ENCODE measurements at places on chromosomes 11 and 22.
A peak's percentile ranks its signal among the peaks of the same experiment; 100 is the strongest.

DNA sequence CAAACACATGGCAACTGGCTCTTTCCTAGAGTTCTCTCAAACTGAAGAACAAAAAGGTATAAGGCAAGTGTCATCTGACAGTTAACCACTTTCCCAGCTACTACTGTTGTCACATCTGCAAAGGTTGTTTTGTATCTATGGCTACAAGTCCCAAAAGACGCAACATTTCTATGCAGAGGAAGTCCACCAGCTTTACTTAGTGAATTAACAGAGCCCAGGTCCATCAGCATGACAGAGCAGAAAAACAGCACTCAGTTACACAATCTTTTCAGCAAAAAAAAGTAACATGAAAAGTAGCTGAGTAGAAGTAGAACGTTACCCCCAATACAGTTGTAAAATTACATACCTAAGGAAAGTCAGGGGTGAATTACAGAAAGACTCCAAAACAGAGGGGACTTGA is 12.1 kb downstream of the CPSF7 start:
- no peak for DNase-seq

GRCh38 chr22:28024422-28024888 is 105.4 kb upstream of the PITPNB start:
- DNase-seq = no peak

DNA sequence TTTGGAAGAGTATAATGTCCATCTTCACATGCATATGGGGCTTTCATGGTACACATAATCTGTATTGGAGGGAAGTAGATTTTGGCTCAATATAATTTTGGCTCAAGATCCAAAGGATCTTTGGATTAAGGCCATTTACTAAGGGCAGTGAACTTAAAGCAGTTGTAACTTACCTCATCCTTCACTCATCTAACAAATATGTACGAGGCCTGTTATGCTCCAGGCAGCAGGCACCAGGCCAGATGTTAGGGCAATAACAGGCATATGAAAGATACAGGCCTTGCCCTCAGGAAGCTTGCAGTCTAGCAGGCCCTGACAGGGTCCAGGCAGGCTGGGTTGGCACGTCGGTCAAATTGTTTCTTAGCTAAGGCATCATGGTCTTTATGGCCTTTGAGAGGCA is 44.6 kb downstream of the LIF start:
- DNase-seq = no peak

DNA sequence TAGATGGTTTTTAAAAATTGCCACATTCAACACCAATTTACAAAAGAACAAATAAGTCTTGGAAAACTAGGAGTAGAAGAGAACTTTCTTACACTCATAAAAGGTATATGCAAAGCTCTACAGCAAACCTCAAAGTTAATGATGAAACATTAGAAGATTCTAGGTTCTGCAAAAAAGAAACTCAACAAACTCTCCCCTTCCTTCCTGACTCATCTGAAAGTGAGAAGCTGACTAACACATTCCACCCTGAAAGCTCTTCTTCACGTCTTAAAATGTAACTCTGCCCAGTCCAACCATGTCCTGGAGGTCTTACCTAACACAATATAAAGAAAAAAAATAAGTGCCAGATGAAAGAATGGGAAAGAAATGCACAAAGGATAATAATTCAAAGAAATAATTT is 218.9 kb upstream of the ISX start:
- no peak for DNase-seq

GRCh38 chr11:66289548-66290329 is 796 bp upstream of the YIF1A start:
- DNase-seq = no peak

- no peak for DNase-seq
These were observed 560.0 kb downstream of the INSC start for GRCh38 chr11:15674756-15675155.

- DNase-seq = peak; percentile 47
These were observed 24.1 kb upstream of the CHKA start for GRCh38 chr11:68145120-68145866.

DNA sequence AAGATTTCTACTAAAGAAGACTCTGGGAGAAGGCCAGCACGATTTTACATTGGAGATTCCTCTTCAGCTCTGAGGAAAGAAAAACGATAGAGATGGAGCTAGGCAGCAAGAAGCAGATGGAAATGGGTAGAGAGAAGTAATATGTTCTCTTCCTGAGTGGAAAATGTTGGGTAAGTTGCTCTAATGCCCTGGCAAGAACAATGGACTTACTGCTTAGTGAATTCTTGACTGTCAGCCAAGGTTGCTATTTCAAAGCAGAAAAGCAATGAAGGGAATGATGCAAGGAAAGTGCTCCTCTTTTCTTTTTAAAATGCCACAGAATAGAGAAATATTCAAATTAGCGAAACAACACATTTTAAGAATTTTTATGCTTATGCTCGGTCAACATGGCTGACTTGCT is 38.4 kb upstream of the CWF19L2 start:
- no peak for DNase-seq

DNA sequence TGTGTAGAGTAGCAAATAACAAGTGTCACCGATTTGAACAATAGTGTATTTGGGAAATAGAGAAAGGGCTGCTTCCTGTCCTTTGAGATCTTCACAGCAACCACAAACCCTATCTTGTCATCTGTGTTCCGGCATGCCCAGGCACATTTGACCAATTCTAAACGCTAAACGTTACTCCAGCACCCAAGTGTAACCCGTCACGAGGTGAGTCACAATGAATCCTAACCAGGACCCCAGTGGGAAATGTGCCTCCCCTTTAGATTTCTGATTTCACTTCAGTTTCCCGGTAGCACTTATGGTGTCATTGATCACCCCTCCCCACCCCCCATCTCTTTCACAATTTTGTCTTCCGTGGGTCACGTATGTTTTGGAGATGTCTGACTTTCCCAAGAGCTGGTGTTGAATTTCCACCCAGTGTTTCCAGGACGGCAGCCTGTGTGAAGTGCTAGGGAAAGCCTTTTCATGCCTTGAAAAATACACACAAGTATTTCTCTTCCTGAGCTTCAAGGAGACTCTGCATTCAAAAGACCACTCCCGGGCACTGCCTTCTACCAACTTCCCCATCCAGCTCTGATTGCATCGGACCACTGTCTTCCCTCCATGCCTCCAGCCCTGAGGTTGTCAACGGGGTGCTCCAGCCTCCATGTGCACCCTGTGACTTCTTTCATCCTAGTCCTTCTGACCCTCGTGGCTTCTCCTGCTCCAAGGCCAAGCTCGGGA is 10.5 kb upstream of the C11orf24 start:
- no peak for DNase-seq

DNA sequence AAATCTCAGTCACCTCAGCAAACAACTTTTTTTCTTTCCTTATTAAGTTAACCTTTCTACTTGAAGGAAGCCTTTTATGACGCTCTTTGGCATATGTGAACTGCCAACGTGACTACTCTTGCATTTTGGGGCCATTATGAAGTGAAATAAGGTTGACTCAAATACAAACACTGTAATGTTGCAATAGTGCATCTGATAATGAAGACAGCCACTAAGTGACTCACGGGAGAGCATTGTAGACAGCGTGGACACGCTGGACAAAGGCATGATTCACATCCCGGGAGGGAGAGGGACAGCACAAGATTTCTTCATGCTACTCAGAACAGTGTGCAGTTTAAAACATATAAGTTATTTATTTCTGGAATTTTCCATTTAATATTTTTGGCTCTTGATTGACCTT is 560.8 kb downstream of the ETS1 start:
- peak; percentile 31 for DNase-seq

- DNase-seq = peak; percentile 58
These were observed 11.7 kb downstream of the RASD2 start for GRCh38 chr22:35552196-35552842.

DNA sequence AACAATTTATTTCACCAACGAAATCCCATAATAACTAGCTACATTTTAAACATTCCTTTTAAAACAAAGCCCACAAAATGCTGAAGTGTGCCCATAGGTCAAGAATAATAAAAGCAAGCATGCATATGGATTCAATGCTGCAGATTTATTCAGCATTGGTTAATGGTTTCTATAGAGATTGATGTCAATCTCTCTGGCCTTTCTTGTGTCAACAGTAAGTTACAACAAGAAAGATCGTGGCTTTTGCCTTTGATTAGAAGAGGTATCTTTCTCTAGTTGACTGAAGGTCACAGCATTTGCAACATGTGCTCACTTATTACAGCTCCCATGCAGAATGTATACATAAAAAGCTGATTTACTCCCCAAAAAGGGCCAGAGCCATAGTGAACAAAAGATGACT is 1.4 kb upstream of the SOX6 start:
- no peak for DNase-seq

DNA sequence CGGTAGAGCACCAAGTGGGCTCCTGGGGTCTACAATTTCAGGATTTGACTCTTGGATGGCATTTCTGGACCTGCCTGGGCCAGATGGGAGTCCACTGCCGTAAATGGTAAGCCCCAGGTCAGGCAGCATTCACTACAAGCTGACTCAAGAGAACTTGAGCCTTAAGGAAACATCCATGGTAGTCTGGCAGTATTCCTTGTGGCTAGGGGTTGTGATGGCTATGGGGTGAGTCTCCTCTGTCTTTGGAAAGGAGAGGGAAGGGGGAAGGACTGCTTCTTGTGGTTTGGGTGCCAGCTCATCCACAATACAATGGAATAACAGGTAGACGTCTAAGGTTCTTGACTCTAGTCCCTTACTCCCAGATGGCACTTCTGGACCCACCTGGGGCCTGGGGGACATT is 32.3 kb upstream of the POU2AF2 start:
- no peak for DNase-seq

DNA sequence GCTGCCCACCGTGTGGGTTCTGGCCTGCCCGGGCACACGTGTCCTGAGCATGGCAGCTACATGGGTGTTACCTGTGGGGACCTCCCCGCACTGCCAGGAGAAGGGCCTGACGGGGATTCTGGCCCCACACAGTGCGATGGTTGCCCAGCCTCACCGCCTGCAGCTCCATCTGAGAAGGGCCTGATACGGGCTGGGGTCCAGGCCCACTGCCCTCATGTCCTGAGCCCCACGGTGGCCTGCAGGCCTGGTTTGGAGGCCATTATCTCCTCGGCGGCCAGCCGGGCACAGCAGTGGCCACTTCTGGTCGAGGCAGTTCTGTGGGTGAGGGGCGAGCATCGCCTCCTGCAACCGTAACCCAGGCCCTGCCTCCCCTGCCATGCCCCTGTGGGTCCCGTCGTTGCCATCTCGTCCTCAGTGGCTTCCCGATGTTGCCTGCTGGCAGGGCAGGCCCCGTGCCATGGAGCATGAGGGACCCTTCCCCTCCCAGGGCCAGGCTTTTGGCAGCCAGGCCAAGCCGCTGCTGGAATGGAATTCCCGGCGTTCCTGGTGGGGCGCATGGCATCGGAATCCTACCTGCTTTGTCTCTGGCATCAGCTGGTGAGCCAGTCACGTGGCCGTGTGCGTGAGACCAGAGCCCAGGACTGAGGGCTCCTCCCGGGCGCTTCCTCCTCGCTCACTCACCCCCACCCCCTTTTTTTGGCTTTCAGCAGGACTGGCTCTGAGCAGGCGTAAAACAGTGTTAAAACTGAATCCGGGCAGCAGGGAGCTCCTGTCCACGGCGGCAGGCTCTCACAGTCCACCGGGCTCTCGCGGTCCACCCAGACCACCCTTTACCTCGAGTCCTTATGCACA is 71.9 kb upstream of the PPARA start:
- no peak for DNase-seq

- DNase-seq = no peak
These were observed 152.4 kb upstream of the TTC12 start for GRCh38 chr11:113161711-113162591.

DNA sequence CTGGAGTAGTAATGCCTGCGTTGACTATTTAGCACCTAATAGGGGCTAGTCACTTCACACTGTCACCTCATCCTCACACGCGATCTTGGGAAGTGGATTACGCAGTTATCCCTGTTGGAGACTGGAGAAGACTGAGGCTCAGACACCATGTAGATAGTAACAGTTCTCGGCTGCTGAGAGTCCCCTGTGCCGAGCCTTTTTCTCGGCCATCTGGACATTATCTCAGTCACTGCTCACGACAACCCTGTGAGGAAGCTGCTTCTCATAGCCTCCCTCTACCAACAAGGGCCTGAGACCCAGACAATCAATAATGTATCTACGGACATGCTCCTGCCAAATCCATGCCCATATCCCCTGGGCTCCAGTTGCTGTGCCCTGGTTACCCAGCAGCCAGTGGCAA is 25.9 kb downstream of the SCUBE1 start:
- DNase-seq = no peak

DNA sequence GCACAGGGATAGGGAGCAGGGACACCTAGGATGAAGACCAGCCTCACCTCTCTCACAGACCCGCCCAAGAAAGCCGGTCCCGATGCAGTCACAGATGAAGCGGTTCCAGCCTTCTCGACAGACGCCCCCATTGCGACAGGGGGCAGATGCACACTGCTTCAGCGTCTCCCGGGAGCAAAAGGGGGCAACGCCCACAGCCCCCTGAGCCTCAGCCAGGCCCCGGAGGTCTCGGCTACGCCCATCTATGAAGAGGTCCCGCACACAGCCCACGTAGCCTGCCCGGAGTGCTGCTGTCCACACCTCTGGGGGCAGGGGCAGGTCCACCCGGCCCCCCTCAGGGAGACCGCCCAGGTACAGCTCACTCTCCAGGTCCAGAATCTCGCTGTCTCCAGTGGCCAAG is 62.3 kb downstream of the NRXN2 start:
- DNase-seq = no peak

DNA sequence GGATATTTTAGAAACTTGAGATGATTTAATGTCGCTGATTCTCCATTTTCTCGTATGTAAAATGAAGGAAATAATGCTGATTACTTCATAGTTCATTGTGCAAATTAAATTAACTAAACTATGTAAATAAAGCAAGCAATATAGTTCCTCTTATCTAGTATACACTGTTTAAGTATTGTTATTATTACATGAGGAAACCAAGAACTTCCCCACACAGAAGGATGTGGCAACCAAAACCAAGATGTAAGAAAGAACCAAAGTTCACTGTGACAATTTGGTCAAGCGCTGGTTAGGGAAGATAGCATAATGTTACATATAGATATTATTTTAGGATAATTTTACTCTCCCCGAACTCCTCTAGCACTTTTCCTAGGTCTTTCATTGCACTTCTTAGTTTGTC is 103.2 kb downstream of the XKR3 start:
- no peak for DNase-seq

DNA sequence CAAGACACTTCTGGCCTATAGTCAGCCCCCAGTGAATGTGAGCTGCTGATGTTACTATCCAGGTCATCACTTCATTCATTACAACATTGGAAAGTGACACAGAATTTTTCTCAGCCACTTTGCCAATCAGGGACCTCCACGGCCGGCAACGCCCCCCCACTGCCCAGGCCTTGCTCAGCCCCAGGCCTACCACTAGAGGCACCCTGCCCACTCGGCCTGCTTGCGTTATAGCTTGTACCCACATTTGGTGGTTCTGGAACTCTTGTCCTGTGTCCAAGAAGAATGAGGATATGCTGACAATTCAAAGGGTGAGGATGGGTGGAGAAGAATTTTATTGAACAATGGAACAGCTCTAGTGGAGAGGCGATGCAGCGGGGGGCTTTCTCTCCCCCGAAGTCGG is 96.2 kb downstream of the TSPAN18 start:
- no peak for DNase-seq

GRCh38 chr11:117259417-117259816 is 26.9 kb downstream of the RNF214 start:
- no peak for DNase-seq

- DNase-seq = no peak
These were observed 176.6 kb downstream of the GRIK4 start for GRCh38 chr11:120688163-120688562.

- DNase-seq = no peak
These were observed 7.6 kb downstream of the MYO18B start for GRCh38 chr22:25749420-25750169.

GRCh38 chr11:115550291-115551059 is 46.3 kb upstream of the CADM1 start:
- no peak for DNase-seq

Measured in H54 (cell line).